ENCODE measurements at places on chromosomes 6 and 20. TPM values are rescaled to one million over a fixed set of nuclear protein-coding genes. Genes with fewer than 3 reads are reported as not detected.

The RBBP8NL gene
- total RNA-seq: 1.0 TPM

The SCUBE3 gene
- 1.4 TPM for total RNA-seq

The ZFP57 gene
- 0.14 TPM for total RNA-seq

The STMN3 gene
- 18.2 TPM for total RNA-seq

The CLPSL2 gene
- not detected for total RNA-seq

The SPEF1 gene
- total RNA-seq: 15.5 TPM

DNA sequence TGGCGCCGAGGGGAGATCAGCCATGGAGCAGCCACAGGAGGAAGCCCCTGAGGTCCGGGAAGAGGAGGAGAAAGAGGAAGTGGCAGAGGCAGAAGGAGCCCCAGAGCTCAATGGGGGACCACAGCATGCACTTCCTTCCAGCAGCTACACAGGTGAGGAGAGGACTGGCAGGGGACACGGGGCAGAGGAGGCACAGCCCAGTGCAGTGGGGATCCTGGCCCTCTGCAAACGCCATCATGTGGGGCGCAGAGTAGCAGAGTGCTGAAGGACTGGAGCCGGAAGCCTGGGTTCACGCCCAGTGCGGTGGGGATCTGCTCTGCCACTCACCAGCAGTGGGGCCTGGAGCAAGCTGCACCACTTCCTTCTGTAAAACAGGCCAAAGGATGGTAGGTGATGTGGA, 41.1 kb upstream of the FANCE start:
- no peak overlapping the region for H3K4me3 ChIP-seq
- H3K36me3 ChIP-seq: peaks cover 9% of the 10 kb centered on the region
- H3K27me3 ChIP-seq: no peaks in the 10 kb centered on the region
- DNase-seq: no peak

- H3K4me1 ChIP-seq: peaks cover 2% of the 10 kb centered on the region
- no peaks in the 10 kb centered on the region for H3K36me3 ChIP-seq
- H3K27ac ChIP-seq: peak within 1 kb of the TSS; percentile 93
- H3K27me3 ChIP-seq: no peaks in the 10 kb centered on the region
- H3K4me3 ChIP-seq: peak within 1 kb of the TSS; percentile 78
These were observed at the start of gene CGAS for GRCh38 chr6:73452107-73452461. Gene CGAS, minus strand, starts transcription at chr6:73452297. Its CDS starts 116 bp downstream, at chr6:73452181.

DNA sequence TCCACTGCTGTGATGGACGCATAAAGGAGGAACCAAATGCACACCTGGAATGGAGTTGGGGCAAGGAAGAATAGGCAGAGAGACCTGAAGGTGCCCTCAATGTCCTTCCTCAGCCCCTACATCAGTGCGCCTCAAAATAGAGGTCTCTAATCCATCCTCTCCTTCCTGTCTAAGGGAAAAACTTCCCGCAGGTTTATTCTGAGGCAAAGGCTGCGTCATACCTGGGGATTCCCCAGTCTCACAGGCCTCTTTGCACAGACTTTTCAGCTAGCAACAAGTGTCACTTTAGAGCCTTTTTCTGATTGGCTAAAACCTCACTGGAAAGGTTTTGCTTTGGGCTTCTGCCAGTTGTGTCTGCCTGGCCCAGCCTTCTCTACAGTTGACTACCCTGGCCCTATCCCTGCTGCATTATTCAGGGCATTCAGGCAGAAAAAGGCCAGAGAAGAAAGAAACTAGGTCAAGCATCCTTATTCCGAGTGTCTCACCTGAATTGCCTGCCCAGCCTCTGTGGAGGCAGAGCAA, 1.8 kb upstream of the HLA-DQB1 start:
- peak; percentile 50 for DNase-seq
- H3K27ac ChIP-seq: peak overlapping the region; percentile 96
- no peaks in the 10 kb centered on the region for H3K4me1 ChIP-seq
- no peak overlapping the region for H3K4me3 ChIP-seq

DNA sequence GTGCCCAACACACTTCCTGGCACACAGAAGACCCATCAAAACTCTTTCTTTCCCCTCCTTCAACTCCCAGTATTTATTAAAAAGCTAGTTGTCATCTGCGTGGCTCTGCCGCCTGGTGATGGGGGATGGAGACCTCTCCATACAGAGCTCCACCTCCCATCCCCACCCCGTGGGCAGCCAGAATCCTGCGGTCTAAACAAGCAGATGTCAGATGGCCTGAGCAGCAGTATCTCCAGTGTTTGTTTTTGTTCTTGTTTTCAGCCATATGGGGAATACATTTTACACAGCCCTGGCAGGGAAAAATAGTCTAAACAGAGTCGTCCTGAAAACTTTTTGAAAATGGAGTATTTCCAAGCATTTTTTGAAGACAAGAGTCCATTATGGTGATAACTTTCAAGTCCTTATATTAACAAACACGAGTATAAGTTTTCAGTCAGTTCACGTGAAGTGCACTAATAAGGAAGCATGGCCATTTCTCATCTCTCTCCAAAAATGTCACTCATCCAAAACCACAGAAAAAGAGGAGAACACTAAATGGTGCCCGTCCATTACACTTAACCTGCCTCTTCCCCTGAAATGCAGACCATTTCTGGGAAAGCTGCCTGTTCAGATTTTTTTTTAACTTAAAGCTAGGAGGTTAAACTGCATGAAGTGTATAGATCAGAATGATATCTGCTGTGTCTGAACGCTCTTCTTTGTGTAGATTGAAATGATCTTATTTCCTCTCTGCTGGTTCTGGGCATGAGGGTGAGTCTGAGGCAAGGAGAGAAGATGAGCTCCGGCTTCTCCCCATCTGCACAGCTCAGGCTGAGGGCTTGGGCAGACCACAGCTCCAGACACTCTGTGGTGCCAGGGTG, 91.0 kb downstream of the TCP11 start:
- DNase-seq: peak; percentile 85
- H3K27me3 ChIP-seq: no peaks in the 10 kb centered on the region
- H3K27ac ChIP-seq: peak overlapping the region; percentile 22
- peaks cover 25% of the 10 kb centered on the region for H3K4me1 ChIP-seq
- H3K36me3 ChIP-seq: peaks cover 5% of the 10 kb centered on the region
- no peak overlapping the region for H3K4me3 ChIP-seq

DNA sequence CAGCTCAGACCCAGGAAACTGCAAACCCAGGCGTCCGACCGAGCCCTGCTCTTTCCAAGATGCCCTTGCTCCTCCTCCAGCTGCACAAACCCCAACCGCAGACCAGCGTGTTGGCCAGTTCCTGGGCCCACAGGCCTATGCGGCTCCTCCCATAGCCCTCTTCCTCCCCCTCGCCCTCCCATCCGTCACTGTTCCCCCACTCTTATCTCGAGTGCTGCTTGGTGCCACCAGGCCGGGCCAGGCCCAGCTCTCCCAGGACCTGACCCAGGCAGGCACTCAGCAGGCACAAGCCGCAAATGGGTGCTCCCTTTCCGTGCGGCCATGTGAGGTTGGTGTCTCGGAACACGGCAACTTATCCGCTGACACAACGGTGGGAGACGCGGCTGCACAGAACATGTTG, 28.6 kb downstream of the ADRM1 start:
- H3K27ac ChIP-seq: no peak overlapping the region
- no peaks in the 10 kb centered on the region for H3K4me1 ChIP-seq
- no peaks in the 10 kb centered on the region for H3K36me3 ChIP-seq
- no peak for DNase-seq

GRCh38 chr6:151349651-151350270, 41.6 kb downstream of the ZBTB2 start:
- DNase-seq: no peak
- no peak overlapping the region for H3K4me3 ChIP-seq
- no peaks in the 10 kb centered on the region for H3K4me1 ChIP-seq
- H3K36me3 ChIP-seq: peaks cover 16% of the 10 kb centered on the region
- H3K27me3 ChIP-seq: no peaks in the 10 kb centered on the region

DNA sequence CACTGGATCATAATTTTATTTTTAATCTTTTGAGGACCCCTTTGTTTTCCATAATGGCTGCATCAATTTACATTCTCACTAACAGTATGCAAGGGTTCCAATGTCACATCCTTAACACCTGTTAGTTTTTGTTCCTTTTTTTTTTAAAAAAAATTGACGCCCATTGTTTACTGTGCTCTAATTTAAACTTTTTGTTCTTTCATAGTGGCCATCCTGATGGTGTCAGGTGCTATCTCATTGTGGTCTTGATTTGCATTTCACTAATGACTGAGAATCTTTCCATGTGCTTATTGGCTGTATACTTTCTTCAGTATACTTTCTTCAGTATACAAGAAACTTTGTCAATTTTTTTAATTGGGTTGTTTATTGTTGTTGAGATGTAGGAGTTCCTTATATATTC, 347.0 kb downstream of the RNGTT start:
- no peak for DNase-seq
- H3K27me3 ChIP-seq: no peaks in the 10 kb centered on the region
- H3K4me3 ChIP-seq: no peak overlapping the region
- no peaks in the 10 kb centered on the region for H3K4me1 ChIP-seq
- H3K36me3 ChIP-seq: no peaks in the 10 kb centered on the region
- no peak overlapping the region for H3K27ac ChIP-seq

DNA sequence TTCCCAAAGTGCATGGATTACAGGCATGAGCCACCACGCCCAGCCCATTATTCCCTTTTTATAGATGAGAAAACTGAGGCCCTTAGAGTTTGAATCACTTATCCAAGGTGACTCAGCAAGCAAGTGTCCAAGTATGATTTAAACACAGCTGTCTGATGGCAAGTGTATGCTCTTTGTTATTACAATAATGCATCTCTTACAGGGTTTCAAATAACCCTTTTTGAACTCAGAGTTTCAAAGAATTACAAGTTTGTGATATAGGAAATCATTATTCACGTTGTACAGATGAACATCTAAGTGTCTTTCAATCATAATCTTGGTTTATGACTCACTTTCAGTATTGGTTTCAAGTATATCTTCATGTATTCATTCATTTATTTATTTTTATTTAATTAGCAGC, 63.0 kb downstream of the CD83 start:
- no peaks in the 10 kb centered on the region for H3K36me3 ChIP-seq
- no peaks in the 10 kb centered on the region for H3K4me1 ChIP-seq
- DNase-seq: no peak
- H3K27ac ChIP-seq: no peak overlapping the region
- H3K27me3 ChIP-seq: no peaks in the 10 kb centered on the region

- no peaks in the 10 kb centered on the region for H3K36me3 ChIP-seq
- no peak overlapping the region for H3K27ac ChIP-seq
- H3K4me3 ChIP-seq: no peak overlapping the region
- no peaks in the 10 kb centered on the region for H3K4me1 ChIP-seq
- no peaks in the 10 kb centered on the region for H3K27me3 ChIP-seq
These were observed 346.8 kb upstream of the ARID1B start for GRCh38 chr6:156430386-156430785.

- no peaks in the 10 kb centered on the region for H3K36me3 ChIP-seq
- peak overlapping the region; percentile 42 for H3K4me3 ChIP-seq
- no peak for DNase-seq
- H3K27ac ChIP-seq: peak overlapping the region; percentile 24
These were observed 15.4 kb downstream of the FOXC1 start for GRCh38 chr6:1624851-1625781.

DNA sequence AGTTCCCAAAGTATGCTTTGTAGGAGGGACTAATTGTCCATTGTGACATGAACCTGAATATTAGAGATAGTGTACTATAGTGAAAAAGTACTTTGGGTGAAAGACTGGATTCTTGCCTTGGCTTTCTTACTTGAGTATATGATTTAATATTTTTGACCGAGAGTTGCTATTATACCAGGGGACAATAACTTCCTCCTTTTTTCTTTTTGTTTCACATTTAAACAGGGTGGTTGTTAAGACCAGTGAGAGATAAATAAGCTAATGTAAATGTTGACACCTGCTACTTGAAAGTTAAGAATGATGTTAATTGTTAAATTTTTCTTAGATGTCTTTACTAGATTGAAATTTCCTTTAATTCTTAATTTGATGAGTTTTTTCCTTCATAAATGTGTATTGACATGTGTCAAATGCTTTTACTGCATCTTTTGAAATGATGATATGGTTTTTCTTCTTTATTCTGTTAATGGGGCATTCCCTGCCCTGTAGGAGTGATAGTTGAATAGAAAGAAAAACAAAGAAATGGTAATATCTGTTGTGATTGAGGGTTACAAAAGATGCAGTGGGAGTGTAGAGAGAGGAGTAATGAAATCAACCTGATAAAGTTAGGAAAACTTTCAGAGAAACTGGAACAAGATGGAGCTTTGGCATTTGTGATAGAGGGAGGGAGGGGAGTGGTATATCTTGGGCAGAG, 48.4 kb downstream of the ZFAND3 start:
- peak overlapping the region; percentile 3 for H3K27ac ChIP-seq
- no peaks in the 10 kb centered on the region for H3K4me1 ChIP-seq
- H3K36me3 ChIP-seq: peaks cover 2% of the 10 kb centered on the region

DNA sequence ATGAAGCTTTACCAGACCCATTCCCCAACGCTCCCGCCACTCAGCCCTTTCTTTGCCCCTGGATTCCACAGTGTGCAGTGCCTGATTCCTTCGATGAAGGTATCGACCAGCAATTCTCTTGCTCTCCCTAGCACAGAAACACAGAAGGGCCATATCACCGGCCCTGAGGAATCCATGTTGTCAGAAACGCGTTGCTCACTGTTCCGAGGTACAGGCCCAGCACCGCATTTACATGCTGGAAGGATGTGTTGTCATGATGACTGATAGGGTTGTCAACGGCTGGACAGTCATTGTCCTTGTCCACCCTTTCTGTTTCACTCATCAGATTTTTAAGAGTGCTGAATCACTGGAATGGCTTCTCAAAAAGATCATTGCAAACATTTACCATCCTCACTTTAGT, 57.2 kb upstream of the GPR6 start:
- peaks cover 2% of the 10 kb centered on the region for H3K4me1 ChIP-seq
- DNase-seq: no peak
- H3K27ac ChIP-seq: no peak overlapping the region
- no peaks in the 10 kb centered on the region for H3K36me3 ChIP-seq

DNA sequence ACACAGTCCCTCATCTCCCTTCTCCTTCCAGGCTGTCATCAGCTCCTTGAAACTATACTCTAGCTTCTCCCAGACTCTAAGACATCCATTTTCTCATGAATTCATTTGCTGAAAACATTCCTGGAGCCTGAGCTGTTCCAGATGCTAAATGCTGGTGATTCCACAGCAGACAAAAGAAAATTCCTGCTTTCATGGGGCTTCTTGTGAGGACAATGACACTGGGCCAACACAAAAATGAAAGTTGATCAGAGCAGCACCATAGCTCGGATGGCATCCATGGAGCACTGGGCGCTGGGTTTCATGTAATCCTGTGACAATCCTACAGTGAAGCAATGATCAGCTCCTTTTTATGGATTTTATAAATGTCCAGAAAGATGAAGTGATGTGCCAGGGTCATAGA, 47.4 kb upstream of the STX16 start:
- peak; percentile 40 for DNase-seq
- no peak overlapping the region for H3K27ac ChIP-seq
- no peaks in the 10 kb centered on the region for H3K27me3 ChIP-seq
- H3K4me3 ChIP-seq: no peak overlapping the region
- peaks cover 2% of the 10 kb centered on the region for H3K4me1 ChIP-seq
